ENCODE measurements at places on chromosomes 6 and 20. TPM values are rescaled to one million over a fixed set of nuclear protein-coding genes. Genes with fewer than 3 reads are reported as not detected.
A peak's percentile ranks its signal among the peaks of the same experiment; 100 is the strongest.

GRCh38 chr6:8743170-8743745 is 307.9 kb upstream of the SLC35B3 start:
- DNase-seq = no peak

GRCh38 chr6:167699141-167699931 is 127.4 kb upstream of the AFDN start:
- no peak for DNase-seq

GRCh38 chr20:18739751-18740166 is 73.8 kb upstream of the SCP2D1 start:
- peak; percentile 96 for DNase-seq

DNA sequence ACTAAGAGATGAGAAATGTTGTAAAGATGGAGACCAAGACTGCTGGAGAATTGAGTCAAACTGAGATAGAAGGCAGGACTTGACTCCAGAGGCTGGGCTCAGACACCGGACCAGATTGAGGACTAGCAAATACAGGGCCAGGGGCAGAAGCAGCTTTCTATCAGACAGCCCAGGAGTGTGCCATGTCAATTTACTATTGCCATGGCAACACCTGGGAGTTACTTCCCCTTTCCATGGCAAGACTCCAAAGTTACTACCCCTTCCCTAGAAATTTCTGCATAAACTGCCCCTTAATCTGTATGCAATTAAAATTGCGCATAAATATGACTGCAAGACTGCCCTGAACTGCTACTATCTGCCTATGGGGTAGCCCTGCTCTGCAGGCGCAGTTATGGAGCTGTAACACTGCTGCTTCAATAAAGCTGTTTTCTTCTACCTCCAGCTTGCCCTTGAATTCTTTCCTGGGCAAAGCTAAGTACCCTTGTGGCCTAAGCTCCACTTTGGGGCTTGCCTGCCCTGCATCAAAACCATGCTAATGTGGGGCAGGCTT is 90.1 kb upstream of the EDN1 start:
- DNase-seq = no peak

DNA sequence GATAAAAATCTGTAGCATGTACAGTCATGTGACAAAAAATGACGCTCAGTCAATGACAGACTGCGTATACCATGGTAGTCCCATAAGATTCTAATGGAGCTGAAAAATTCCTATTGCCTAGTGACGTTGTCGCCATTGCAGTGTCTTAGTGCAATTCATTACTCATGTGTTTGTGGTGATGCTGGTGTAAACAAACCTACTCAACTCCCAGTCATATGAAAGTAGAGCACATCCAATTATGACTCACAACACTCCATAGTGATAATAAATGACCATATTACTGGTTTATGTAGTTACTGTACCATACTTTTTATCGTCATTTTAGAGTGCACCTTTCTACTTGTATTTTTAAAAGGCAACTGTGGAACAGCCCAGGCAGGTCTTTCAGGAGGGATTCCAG is 45.0 kb downstream of the TFAP2A start:
- DNase-seq = peak; percentile 16

GRCh38 chr6:3245216-3245615 is 13.5 kb upstream of the PSMG4 start:
- no peak for DNase-seq

- DNase-seq = no peak
These were observed 248.2 kb downstream of the KHDC1L start for GRCh38 chr6:72977114-72977513.

GRCh38 chr6:155185544-155185943 is 78.3 kb upstream of the CLDN20 start:
- DNase-seq = no peak

- DNase-seq = no peak
These were observed 69.1 kb downstream of the FOXA2 start for GRCh38 chr20:22515264-22515663.

DNA sequence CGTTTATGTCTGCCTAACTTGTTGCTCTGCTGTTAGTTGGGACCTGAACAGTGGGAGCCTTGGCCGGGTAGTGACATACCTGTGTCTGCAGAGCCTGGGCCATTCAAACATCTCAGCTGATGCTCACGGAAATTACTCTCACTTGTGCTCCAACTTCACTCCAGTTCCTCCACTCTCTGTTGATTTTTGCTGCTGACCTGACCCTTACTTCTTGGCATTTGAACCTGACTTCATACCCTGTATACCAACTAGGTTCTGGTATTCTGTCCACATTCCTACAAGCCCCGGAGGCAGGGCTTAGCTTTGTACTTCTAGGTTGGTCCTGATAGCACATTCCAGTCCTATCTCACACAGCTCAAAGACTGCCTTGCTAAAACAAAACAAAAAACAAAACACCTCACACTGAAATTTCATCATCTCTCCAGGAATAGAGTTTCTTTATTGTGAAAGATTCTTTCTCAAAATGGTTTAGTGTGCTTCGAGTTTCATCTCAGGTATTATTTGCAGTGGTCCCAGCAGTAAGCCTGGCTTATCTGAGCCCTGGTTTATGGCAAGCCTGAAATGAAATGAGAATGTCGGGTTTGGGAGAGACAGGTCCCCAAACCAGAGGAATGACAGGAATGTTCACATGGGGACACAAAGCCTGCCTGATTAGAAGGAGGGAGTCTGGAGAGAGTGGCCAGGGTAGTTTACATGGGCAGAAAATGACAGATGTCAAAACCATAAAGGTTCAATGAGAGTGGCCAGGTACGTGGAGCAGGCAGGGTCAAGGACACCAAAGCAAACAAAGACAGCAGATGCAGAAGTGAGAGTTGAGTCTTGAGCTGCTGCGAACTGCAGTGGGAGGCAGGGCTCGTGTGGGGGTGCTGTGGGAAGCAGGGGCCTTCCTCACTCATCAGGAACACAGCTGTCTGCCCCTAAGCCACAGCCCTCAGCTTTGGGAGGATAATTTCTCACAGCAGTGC is 174.2 kb upstream of the HDAC2 start:
- no peak for DNase-seq

GRCh38 chr20:53668992-53669391 is 75.4 kb upstream of the ZNF217 start:
- DNase-seq = no peak

DNA sequence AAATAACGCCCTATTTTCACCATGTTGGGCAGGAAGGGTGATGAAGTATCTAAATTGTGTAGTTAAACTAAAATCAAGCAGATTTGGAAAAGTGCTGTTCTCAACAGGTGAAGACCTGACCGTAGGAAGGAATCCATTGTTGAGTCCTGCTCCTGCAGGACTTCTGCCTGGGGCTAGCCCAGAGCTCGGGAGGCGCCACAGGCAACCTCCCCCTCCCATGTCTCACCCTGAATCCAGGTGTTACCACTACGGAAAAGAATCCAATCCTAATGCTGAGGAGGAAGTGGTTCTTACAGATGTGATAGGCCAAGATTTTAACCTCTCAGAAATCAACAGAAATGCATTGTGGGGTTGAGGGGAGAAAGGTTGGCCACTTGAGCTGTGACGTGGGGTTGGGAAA is 30.2 kb downstream of the RAB22A start:
- DNase-seq = no peak

GRCh38 chr6:170290296-170291128 is at the start of gene DLL1:
DLL1 (minus strand) TSS chr6:170291078; CDS start chr6:170290139, 939 bp downstream.
- DNase-seq = no peak

- DNase-seq = no peak
These were observed 164.3 kb downstream of the KIF16B start for GRCh38 chr20:16408981-16409380.

DNA sequence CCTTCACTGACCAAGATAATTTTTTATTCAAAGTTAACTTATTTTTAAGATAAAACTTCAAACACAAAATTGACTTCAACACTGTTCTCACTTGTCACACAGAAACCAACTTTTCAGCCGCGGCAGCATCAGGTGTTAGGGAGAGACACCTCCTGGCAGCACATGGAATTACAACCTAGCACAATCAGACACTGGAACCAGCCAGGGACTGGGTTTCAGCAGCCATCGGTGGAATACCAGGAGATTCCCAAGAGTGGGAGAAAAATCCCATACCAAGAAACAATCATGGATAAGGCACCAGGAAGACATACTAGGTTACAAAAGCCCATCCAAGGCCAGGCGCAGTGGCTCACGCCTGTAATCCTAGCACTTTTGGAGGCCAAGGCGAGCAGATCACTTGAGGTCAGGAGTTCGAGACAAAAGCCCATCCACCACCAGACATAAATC is 70.0 kb downstream of the SNX5 start:
- peak; percentile 80 for DNase-seq

DNA sequence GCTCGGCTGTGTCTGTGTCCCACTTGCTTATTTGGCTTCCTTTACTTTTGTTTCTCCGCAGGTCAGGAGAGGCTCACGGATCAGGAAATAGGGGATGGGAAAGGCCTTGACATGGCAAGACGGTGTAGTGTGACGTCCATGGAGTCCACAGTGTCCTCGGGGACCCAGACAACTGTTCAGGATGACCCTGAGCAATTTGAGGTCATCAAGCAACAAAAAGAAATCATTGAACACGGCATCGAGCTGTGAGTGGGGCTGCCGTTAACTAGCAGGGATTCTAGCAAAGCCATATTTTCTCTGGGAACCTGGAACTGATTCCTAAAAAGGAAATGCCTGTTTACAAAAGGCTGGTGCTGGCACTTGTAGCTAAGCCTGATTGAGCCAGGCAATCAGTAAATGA is 54.4 kb downstream of the ARFGEF2 start:
- no peak for DNase-seq

DNA sequence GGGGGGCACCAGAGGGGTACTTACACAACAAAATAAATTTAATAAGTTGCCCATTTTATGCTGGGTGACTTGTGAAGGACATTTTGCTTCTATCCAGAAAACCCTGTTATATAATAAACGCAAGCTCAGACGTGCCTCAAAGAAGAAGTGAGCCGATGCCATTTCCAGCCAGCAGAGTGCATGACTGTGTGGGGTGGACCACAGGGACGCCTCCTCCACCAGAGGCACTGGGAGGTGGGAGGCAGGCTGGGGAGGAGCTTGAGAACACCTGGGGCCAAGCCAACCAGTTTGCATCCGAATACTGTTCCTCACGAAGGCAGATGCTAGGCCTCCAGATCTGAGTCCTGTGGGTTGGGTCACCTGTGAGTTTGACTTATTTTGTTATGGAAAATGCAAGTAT is 363.8 kb downstream of the RNGTT start:
- no peak for DNase-seq

GRCh38 chr6:170151321-170151771 is 139.5 kb downstream of the DLL1 start:
- no peak for DNase-seq

- DNase-seq = no peak
These were observed 62.1 kb upstream of the APCDD1L start for GRCh38 chr20:58577139-58577806.

The SNAI1 gene
- total RNA-seq = 0.66 TPM

The EGFL8 gene
- 0.99 TPM for total RNA-seq

The LRRN4 gene
- not detected for total RNA-seq

The LAMA2 gene
- total RNA-seq = 67.5 TPM

The GRM1 gene
- total RNA-seq = 0.17 TPM

The OVOL2 gene
- total RNA-seq = not detected

The OPRL1 gene
- 2.6 TPM for total RNA-seq

The PRRC2A gene
- total RNA-seq = 46.6 TPM

The SPATS1 gene
- total RNA-seq = under 0.01 TPM

The TGM2 gene
- 58.6 TPM for total RNA-seq

The ARMH2 gene
- total RNA-seq = not detected

The SLC16A10 gene
- not detected for total RNA-seq

Measured in fibroblast of lung (primary cell).